Trophoblast cell (in vitro differentiated cells and primary cell): ENCODE measurements at places on chromosomes 5 and 9.

- DNase-seq = no peak
Observed at GRCh38 chr9:130993303-130994030, 15.5 kb upstream of the LAMC3 start.

- DNase-seq = no peak
Observed at GRCh38 chr5:68862560-68862959, 231.3 kb upstream of the SLC30A5 start.

- DNase-seq = no peak
Observed at GRCh38 chr5:15513431-15513830, 13.5 kb downstream of the FBXL7 start.

GRCh38 chr9:71446106-71446472 lies 322.2 kb downstream of the CEMIP2 start:
- DNase-seq = no peak

DNA sequence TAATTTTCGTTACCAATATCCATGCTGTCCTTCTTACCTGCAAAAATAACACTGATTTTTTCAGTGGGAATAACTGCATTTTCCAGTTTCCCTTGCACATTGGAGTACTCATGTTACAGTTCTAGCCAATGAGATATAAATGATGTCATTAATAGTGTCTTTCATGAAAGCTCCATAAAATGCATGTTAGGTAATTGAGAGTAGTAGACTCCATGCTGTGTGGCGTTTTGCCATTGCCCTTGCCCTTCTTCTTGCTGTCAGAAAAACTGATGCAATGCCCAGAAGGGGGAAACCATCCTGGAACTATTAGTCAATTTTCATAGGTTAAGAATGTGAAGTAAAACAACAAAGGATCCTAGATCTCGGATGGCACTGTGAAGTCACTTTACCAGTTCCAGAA lies 1765.3 kb downstream of the EFNA5 start:
- no peak for DNase-seq

GRCh38 chr5:1294835-1295649 lies at the start of gene TERT:
TERT (minus strand) TSS chr5:1295068; CDS start chr5:1294989, 79 bp downstream.
- no peak for DNase-seq

DNA sequence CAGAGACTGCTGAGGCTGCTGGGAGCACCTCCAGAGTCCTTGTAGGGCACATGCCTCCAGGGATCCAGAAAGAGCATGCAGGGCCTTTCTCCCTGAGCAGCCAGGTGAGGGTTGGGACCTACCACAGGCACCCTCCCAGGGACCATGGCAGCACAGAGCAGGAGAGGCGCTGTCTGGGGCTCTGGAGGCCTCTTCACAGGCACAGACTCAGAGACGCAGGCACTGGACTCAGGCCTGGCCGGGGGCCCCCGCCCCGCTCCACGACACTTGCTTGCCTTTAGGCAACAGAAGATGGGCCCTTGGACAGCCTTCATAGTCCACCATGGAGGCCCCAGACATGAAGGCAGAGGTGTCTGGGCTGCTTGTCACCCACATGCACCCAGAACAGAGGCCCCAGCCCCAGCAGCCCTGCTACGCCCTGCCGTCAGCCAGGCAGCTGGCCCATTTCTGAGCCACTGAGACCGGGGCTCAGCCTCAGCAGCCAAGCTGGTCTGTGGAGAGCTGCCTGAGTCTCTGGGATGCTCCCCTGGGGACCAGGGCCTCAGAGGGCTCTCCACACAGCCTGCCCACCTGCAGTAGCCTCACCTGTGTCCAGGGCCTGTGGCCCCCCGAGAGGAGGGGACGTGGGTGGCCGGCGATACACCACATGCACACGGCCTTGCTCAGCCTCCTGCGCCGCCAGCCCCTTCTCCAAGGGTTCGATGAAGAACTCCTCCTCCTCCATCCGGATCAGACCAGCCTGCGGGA lies 72.8 kb downstream of the ADAMTS2 start:
- DNase-seq = no peak

GRCh38 chr5:55621229-55621628 lies 86.5 kb upstream of the PLPP1 start:
- no peak for DNase-seq

DNA sequence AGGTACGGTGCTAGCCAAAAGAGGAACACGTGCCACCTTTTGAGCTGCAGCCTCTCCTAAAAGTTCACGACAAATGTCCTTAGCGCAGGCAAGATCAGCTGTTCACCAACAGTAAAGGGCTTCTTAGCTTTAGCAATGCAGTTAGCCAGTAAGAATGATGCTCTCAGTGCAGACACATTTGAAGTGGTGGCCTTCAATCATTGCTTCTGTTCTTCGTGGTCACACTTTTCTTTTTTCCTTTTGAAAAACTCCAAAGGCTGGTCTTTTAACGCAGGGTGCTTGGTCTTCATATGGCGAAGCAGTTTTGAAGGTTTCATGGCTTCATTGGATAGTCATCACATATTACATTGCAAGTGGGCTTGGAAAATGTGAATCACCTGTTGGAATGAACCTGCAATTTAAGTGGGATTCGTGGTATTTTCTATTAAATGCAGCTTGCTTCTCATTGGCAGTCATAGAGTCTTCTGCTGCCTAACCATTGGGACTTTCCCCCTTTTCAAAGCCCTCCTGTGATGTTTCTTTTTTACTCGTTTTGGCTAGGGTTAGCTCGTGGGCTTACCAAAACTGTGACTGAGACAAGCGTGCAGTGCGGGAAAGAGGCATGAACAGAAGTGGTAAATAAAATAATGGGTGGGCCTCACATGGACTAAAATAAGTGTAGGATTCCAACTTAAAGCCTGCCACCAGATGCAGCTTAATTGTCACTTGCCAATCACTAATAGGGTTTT lies 100.9 kb downstream of the MRPL36 start:
- DNase-seq = no peak

DNA sequence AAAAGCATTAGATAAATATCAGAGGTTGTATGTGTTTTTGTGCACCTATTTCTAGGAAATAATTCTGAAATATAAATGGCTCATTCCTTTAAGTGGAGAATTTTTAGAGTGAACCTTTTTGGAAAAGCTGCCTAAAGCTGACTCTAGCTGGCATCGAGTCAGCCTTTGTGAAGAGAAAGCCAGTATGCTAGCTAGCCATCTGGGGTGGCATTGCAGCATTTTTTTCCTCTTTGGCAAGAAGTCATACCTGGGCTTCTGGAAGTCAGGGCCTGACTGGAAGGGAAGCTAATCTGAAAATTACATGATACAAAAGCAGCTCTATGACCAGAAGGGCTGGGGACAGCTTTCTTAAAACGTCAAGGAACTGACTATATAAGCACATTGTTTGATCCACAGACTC lies 19.7 kb downstream of the ANP32B start:
- DNase-seq = no peak

DNA sequence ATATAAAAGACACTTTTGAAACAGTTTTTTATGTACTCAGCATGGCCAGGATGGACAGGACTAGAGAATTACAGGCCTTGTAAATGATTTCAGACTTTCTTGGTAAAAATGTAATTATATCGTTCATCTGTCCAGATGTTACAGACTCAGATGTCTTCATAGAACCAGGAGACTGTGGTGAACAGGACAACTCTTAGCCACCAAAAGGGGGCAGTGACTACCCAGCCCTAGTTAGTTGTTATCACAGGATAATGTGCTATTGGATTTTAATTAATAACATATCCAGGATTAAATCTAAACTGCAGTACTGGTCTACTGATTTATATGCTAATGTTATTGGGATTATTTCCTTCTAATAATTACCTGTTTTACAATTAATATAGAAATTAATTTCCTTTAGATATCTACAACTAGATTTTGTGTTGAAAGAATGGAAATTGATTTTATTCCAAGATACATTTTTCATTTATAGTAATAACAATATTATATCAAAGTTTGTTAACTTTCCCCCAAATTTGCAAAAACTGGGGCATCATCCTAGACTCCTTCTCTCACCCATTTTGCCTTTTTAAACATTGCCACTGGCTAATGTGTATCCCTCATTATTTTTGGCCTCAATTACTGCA lies 99.4 kb downstream of the MTREX start:
- no peak for DNase-seq

DNA sequence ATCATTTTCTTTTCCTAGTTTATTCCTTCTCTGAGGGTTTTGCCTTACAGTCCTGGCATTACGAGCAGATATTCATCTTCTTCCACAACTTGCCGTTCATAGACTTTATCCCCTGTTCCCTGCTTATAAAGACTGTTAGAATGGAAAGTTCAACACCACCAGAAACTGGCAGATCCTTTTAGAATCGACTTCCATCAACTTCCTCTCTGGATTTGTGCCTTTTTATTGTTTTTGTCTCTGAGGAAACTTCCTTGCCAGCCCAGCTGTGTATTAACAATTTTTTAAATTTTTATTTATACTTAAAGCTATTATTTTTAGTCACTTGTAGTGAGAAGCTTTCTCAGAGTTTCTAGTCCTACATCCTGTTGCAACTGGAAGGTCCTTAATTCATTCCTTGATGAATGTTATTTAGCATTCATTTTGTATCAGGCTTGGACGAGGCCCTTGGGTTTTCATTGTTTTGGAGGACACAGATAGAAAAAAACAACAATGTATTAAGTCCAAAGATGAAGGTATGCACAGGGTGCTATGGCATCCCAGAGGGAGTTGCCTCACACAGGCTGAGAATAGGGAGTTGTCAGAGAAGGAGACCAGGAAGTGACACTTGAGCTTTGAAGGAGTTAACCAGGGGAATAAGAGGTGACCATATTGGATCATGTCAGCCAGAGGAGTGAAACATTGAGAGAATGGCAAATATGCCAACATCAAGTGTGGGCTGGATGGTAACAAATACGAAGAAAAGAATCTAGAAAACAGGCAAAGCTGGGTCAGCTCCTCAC lies 81.3 kb downstream of the ADAMTSL1 start:
- DNase-seq = no peak

DNA sequence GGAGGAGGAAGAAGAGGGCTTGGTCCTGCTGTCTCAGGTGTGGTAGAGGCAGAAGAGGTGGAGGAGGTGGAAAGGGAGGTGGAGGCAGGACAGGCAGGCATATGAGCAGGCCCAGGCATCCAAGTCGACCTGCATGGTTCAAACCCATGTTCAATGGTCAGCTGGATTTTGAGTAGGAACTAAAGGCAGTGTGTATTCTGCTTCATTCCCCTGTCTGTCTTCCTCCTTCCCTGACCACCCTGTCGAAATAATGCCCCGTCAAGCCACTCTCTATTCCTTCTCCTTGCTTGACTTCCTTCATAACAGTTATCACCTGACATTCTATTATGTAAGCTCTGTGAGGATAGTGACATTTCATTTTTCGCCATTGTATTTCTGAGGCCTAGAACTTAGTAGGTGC lies 34.8 kb downstream of the ATP6V0E1 start:
- no peak for DNase-seq

DNA sequence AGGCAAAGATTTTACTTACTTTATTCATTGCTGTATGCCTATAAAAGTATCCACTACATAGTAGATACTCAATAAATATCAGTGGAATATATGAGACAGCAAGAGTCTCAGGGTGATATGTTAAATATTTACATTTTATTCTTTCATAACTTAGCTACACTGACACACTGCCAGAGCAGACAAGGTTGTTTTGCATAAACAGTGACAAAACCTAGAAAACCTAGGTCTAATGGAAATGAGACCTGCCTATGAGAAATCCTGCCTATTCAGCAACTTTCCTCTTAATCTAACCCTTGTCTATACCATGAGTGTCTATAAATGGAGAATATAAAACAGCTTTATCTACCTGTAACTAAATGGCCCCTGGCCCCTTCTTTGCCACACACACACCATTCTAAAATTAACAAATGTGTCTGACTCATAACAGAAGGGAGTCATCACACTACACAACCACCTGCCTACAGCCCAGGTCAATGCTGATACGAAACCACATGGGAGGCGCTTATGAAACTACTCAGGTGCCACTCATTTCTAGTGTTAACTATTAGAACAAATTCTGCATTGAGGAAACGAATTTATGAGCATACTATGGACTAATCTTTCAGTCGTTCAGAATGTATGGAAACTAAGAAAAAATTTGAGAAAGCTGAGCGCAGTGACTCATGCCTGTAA lies 60.3 kb downstream of the UBAP2 start:
- no peak for DNase-seq

GRCh38 chr9:131418143-131419025 lies 24.5 kb downstream of the PRRC2B start:
- DNase-seq = peak; percentile 62

DNA sequence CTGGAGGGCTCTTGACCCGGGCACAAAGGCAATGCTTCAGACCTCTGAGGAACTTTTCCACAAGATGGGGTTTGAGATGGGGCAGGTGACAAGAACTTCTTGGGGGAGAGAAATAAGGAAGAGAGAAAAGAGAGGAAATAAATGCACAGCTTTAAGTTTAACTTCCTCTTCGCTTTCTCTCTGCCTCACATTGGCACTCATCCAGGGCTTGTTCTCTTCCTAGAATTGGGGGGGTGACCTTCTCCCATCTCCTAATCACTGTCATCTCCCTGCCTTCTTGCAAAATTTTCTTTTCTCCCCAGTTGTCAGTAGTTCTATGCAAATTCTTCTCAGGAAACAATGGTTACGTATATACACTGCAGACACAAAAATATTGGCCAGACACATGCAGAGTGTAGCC lies 19.1 kb upstream of the ADCY2 start:
- no peak for DNase-seq

GRCh38 chr5:37071901-37072581 lies 177.1 kb downstream of the CPLANE1 start:
- DNase-seq = no peak

DNA sequence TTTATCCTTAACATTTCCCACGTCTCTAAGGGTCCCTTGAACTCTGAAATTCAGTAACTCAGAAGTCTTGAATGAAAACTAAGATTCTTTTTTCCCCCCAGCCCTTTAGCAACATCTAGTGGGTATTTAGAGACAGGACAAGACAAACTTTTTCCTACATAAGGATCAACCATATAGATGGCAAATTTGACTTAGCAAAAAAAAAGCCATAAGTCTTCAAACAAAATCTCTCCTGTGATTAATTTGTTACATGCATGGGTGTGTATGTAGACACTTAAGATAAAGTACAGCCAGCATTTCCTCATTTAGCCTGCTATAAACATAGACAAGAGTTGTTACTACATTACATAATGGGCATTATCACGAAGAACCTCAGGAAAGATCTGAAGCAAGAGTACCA lies 29.1 kb upstream of the ANKRD31 start:
- DNase-seq = no peak

DNA sequence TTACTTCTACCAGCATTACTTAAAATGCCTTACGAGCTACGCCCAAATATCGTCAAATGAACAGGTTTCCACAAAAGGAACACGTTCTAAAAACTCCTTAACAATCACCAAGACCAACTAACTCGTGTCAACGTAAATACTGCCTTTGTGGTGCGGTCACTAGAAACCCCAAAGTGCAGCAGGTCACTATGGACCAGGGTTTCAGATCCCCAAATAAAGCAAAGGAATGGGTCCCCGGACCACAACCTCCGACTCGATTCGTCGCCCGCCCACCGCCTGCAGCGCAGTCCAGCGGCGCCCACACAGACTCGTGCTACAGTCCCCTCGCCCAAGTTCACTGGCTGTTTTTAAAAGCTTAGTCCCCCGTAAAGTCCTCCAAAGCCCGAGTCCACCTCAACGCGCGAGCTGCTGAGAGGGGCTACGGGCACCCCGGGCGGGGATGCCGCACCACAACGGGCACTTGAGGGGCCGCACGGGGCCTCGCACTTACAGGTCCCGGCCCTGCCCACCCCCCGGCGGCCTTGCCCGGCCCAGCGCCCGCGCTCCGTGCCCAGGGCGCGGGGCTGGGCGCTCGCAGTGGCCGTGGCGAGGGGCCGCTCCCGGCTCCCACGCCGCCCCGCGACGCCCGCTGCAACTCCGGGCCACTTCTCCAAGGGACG lies 1.1 kb downstream of the NFIB start:
- no peak for DNase-seq

- no peak for DNase-seq
Observed at GRCh38 chr9:89160806-89161205, 17.8 kb downstream of the SHC3 start.

GRCh38 chr9:96009690-96010472 lies 134.4 kb downstream of the ERCC6L2 start:
- DNase-seq = no peak
